Lower lobe of right lung (tissue), 2 donors: ENCODE measurements at places on chromosomes 1 and 21. TPM values are rescaled to one million over a fixed set of nuclear protein-coding genes. Genes with fewer than 3 reads are reported as not detected.

- peak; percentile 76 for DNase-seq
Observed at GRCh38 chr1:25503551-25504426, 39.6 kb upstream of the LDLRAP1 start.

Gene SLC44A5
- total RNA-seq = 0.47 TPM

DNA sequence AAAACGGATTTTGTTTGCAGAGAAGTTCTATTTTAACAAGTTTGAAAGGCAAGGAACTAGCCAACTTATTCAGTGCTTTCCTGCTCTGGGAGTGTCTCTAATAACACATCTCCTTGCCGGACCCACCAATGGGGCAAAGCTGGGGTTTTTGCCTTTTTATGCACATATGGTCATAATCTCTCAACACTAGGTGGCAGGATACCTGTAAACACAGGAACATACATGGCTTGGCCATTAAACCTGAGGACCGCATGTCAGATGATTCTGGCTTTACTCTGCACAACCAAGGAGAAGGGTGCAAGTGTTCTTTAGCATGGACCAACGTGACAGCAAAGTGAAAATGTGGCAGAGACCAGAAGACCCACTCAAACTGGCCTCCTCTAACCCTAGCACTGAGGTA is 4.9 kb downstream of the TMEM9 start:
- DNase-seq = no peak

DNA sequence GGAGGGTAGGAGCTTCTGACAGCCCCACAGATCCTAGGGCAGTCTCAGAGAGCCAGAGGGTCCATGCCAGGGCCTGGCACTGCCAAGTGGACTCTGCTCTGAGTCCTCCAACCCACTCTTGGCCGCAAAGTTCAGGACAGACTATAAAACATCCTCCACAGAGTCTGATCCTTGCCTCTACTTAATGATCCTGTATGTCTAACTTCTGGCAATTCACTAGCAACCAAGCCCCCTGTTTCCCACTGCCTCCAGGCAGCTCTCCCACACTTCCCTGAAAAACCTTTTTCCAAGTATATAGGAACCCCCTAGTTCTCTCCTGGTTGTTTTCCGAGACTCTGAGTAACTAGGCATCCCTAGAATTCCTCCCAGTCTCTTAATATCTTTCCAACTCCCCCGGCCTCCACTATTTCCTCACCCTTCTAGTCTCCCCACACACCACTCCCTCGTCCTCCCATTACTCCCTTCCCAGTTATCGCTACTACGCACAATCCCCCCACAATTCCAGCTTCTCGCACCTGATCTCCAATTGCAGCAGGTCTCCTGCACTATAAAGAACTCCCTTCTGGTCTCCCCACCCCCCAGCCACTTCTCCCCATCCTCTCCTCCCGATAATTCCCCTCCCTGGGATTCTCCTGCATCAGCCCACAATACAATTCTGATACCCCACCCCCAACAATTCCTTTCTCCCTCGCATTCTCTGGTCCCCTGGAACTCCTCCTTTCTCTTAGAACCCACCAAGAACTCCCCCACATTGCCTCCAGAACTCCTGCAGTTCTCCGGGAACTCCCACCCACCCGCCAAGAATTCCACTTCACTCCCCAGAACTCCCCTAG is 574 bp downstream of the IGSF9 start:
- no peak for DNase-seq

Gene PDC
- total RNA-seq = not detected

GRCh38 chr1:169563019-169563615 is 23.2 kb downstream of the F5 start:
- DNase-seq = no peak

Gene CLCN6
- 29.2 TPM for total RNA-seq

DNA sequence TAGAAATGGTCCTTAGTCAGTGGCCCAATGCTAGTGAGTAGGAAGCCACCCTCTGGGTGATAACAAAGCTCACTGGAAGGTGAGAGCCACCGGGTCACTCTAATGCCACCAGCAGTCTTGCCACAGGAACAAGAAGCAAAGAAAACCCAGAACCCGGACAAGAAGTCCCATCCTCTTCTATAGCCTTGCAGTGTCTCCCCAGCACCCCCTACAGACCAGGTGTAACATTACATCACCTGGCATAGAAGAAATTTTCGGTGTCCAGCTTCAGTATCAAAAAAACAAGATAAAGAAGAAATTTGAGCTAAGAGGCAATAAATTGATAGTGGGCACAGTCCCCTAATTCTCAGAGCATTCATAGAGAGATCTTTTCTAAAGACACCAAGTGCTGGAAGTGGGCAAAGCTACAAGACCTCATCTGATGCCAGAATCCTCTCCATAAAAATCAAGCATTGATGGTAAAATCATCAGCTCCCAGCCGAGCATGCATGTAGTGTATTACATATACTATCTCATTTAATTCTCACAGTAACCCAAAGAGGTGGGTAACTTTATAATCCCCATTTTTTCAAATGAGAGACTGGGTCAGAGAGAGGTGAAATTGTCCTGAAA is 491.0 kb downstream of the MATN1 start:
- DNase-seq = no peak

- DNase-seq = no peak
Observed at GRCh38 chr21:36522219-36522808, 42.4 kb upstream of the CLDN14 start.

GRCh38 chr1:52904927-52905698 is 16.4 kb downstream of the ECHDC2 start:
- DNase-seq = no peak

DNA sequence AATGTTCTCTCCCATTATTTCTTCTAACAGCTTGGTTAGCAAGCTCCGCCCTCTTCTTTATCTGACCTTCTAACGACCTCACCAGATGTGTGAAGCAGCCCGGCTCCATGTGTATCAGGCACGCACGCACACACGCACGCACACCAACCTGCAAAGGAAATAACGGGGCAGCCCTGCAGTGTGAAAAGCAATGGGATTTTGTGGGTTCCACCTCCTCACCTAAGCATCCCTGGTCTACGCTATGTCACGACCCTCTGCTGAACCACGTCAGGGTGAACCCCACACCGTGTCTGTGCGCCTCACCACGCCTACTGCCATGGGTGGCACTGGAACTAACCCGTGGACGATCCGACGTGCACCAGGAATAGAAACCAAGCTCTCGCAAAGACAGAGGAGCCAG is 10.4 kb downstream of the SSU72 start:
- no peak for DNase-seq

Gene LCE4A
- total RNA-seq = not detected

DNA sequence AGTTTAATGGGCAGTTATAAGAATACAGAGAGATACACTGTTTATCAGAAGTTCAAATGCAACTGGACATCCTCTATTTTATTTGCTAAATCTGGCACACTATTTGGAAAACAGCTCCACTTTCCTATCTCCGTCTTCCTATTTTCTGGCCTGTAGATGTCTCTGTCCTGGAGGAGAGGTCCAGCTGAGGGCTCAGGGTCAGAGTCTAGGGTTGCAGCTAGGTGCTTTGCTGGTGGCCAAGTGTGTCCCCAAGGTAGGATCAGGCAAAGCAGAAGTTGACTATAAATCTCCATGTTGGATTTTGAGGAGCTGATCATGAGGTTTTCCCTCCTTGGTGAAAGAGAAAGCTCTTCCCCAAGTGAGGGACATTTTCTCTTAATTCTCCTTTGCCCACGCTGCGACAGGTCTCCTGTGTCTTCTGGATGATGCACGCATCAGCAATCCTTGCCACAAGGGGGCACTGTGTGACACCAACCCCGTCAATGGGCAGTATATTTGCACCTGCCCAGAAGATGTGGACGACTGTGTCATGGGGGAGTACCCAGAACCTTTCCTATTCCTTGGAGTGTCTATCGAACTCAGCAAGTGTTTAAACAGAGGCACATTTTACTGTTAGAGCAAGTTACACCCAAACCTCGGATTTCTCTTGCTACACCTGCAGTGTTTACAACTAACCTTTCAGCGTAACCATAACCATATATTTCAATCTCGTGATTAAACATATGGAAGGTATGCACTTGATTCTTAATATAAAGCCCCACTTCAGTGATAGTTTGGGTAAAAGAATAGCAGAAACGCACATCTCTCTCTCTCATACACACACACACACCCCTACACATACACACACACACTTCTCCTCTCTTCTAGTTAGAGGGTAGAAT is 10.2 kb downstream of the ADAM30 start:
- DNase-seq = peak; percentile 59
